ENCODE measurements at places on chromosomes 11 and 22.
A peak's percentile ranks its signal among the peaks of the same experiment; 100 is the strongest.

- DNase-seq = no peak
Observed at GRCh38 chr11:47477323-47477722, 28.4 kb upstream of the RAPSN start.

- DNase-seq = no peak
Observed at GRCh38 chr11:40187295-40187694, 1272.2 kb downstream of the LRRC4C start.

GRCh38 chr11:88552379-88553062, 215.0 kb upstream of the CTSC start:
- peak; percentile 12 for DNase-seq

GRCh38 chr11:109132539-109132938, 289.5 kb upstream of the C11orf87 start:
- DNase-seq = no peak

DNA sequence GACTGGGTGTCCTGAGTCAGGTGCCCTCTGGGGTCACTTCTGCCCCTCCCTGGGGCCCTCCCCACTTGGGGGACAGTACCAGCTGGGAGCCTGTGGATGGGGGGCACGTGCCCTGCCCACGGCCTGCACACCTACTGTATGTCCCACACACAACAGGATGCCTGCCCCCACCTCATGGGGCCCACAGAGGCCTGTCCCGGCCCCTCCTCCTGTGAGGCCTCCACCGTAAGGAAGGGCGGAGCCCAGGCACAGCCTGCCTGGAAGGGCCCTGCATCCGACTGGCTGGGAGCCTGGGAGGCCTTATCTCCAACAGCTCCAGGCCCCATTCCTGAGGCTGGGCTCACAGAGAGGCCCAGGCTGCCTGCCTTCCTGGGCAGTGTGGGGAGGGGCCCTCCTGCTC, 47.8 kb downstream of the BRSK2 start:
- DNase-seq = no peak

DNA sequence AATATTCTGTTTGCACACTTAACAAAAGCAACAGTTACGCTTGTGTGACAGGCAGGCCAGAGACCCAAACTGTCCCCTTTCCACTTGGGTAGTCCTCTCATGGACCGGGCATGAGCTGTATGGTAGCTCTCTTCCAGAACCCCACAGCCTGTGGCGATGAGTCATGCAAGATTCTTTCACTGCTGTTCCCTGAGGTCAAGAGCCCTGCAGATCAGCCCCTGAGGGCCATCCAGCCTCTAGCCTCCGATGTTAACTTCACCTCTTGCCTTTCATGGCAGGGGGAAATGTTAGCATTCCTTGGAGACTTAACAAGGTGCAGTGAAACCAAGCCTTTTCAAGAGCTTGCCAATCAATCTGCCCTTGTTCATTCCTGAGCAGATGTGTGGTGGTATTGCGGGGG, 63.2 kb upstream of the DEUP1 start:
- no peak for DNase-seq

- no peak for DNase-seq
Observed at GRCh38 chr11:111450480-111451320, 61.5 kb downstream of the BTG4 start.

DNA sequence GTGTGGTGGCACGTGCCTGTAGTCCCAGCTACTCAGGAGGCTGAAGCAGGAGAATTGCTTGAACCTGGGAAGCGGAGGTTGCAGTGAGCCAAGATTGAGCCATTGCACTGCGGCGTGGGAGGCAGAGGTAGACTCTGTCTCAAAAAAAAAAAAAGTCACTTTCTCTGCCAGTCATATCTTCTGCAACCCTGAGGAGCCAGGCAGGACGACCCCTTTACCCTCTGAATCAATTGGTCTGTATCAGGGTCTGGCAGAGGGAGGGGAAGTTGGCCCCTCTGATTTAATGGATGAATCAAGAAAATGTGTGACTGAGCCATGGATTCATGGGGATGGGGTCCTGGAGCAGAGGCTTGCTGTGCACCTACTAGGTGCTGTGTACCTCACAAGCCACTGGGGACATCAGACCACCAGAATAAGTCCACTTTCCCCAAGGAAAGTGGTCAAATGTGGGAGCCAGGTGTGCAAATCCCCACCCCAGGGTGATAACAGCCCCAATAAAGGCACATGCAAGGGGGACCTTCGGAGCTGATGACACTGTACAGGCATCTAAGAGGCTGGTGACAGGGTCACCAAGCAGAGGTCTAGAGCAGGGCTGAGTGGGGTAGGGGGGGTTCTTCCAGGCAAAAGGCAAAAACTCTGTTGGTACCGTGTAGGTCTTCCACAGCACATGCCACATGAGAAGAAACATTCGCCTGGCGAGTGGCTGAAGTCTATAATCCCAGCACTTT, 29.0 kb downstream of the TXN2 start:
- DNase-seq = no peak

DNA sequence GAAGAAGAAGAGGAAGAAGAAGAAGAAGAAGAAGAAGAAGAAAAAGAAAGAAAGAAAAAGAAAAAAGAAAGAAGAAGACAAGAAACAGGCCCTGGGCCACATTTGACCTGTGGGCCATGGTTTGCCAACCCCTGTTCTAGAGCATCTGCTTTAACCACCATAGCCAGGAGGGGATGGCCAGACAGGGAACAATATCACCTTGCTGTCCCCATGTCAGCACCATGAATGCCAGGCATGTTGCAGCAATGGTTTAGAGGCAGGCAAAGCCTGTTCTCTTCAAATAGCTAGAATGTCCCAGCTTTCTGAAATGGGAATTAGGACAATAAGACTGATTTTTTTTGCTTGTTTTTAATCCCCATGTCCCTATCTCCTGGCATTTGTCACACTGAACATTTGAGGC, 338.6 kb upstream of the PLET1 start:
- no peak for DNase-seq

- no peak for DNase-seq
Observed at GRCh38 chr22:39448205-39449054, 8.4 kb upstream of the MGAT3 start.

- DNase-seq = no peak
Observed at GRCh38 chr11:132623511-132623910, 908.8 kb downstream of the OPCML start.

DNA sequence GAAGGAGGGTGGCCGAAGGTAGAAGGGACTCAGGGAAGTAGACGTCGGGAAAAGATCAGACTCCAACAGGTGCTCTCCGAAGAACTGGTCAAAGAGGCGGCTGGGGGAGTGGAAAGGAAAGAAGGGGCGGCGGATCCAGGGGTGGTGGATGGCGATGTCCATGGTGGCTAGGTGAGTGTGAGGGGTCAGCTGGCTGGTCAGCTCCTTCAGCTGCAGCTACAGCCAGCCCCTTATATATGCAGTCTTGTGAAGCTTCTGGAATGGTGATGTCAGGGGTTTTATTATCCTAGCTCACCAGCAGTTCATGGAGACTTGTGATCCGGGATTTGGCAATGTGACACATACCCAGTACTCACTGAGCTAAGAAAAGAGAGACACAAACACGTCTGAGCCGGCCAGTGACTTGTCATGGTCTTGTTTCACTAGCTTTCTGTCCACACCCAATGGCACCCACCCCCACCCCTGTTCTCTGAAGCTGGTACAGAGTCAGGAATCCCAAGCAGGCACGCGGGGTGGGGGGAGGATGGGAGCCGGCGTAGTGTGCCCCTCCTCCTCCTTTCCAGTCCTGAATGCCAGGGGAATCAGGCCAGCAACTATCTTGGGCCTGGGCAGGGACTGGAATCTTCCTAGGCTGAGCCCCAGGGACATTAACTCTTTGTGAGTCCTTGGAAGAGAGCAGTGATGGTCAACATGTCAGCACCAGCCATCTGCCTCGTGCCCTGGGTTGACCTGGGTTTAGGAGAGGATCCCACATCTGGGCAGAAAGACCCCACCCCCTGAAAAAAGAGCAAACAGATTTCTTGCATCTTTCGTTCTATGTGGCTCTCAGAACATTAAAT, at the start of gene CRYAB:
CRYAB (minus strand) TSS at position 208 of the 839 bp plus-strand sequence; CDS start at position 162, 46 bp downstream.
- DNase-seq = no peak

DNA sequence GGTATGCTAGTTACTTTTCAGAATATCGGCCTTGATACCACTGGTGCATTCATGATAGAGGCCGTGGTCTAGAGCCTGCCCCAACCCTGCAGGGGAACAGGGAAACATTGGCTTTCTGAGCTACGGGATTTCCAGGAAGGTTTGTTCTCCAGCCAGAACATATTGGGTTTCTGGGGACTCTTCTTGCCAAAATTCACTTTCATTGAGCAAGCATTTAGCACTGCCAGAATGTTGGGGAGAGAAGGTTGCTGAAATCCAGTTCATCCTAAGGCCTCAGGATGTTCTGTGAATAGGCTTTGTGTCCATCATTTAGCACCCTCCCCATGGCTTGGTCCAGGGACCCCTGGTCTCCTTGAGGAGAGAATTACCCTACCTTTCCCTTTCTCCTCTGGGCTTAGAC, 36.7 kb downstream of the DRG1 start:
- no peak for DNase-seq

- no peak for DNase-seq
Observed at GRCh38 chr11:16873289-16873688, 134.8 kb downstream of the C11orf58 start.

- DNase-seq = no peak
Observed at GRCh38 chr11:32792111-32792947, 2.1 kb downstream of the CCDC73 start.

GRCh38 chr22:33986954-33987353, 66.7 kb upstream of the LARGE1 start:
- no peak for DNase-seq

DNA sequence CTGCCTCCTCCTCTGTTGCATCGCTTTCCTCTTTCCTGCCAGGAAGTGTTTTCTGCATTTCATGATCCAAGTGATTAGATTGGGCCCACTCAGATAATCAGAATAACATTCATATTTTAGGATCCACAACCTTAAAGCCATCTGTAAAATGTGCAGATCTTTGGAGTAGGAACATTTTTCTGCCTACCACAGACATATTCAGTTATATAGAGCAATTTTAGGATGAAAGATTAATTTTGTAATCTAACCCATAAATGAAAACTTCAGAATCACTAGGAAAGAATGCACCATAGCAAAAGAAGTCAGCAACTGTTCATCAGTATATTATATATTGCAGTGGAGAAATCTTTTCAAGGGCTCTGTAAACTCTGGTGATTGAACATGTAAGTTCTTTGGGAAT, 659.9 kb upstream of the LUZP2 start:
- DNase-seq = no peak

DNA sequence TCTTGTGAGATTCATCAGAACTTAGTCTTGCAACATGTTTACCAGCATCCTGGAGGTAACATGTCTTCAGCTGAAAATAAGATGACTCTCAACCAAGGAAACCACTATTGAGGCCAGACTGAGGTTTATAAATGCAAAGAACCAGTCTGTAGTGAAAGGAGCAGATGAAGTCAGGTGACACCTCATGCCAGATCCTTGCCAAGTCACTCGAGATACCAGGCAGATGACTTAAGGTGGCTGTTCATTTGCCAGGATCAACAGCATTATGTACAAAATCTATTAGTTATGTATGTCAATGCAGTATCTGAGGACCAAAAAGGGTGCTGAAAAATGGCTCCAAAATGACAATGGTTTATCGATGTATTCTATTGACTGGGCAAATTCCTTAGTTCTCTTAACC, 100.0 kb upstream of the SOX6 start:
- DNase-seq = no peak

DNA sequence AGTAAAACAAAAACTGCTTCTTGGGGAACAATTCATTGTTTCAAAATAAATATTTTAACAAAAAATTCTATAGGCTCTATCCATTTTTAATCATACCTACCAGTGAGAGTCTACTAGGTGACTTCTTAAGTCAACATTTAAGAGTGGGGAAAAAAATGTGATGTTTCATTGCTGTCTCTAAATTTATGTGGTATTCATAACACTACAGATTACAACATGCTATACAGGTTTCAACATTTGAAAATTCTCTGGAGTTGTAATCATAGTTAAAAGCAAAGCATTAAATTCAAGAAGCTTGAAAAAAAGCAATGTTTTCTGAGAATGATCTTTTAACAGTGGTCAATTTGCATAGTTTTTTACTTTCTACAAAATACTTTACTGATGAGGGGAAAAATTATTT, 18.3 kb downstream of the SBF2 start:
- no peak for DNase-seq

- DNase-seq = no peak
Observed at GRCh38 chr11:62269654-62270278, at the start of gene SCGB2A2. TSS of gene SCGB2A2 (plus strand) at chr11:62270158. CDS start at chr11:62270217, 59 bp downstream.

- no peak for DNase-seq
Observed at GRCh38 chr22:26610072-26610958, 7.5 kb downstream of the CRYBB1 start.

GRCh38 chr11:67277231-67277961, 11.1 kb downstream of the GRK2 start:
- DNase-seq = peak; percentile 80

DNA sequence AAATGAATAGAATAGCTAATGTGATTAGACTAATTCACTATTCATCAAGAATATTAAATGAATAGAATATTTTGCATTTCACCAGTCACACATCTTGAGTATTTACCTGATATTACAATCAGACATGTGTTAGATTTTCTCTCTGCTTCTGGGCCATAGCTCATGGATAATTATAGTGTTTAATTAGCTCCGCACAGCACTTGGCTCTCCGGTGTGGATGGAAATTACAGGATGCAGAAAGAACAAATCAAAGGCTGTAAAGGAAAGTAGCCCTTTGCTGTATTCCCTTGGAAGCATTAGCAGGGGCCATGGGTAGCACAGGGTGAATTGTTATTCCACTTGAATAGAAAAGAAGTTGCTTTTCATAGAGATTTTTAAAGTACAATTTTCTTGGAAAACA, 320.3 kb upstream of the SORL1-AS1 start:
- no peak for DNase-seq

DNA sequence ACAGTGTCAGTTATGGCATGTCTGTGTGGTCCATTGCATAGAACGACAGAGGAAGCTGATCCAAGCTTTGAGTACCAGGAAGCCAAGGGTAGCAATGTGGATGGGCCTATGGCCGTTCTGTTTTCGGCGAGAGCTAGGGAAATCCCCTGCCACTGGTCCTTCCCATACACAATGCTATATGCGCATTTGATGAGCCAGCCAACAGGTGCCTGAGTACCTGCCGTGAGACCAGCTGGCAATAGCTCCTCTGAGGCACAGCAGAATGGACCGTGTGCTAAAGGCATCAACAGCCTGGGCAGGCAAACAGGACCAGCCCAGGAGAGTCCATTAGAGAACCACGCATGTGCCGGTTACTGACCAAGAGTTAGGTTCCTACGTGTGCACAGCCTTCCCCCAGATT, 753.0 kb downstream of the NTM start:
- no peak for DNase-seq

DNA sequence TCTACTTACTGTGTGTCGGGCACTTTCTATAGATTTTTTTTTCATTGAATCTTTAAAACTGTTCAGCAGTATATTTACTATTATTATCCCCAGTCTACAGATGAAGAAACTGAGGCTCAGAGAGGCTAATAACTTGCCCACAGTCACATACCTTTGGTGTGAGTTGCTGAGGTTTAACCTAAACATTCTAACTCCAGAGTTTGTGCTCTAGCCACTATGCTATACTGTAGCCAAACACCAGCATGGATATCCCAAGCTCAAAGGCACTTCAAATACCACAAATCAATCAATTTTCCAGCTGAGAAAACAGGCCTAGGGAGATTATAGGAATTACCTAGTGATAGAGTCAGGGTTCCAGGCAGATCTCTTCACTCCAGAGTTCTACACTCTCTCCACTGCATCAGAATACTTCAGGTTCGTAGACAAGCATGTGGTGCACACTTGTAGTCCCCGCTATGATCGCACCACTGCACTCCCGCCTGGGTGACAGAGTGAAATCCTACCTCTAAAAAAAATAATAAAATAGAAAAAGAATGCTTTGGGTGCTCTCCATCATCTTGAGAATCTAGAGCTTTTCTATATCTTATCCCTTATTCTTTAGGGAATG, 20.4 kb upstream of the UPB1 start:
- DNase-seq = no peak

- no peak for DNase-seq
Observed at GRCh38 chr22:46162771-46163556, 12.6 kb downstream of the PPARA start.

Data from activated CD8-positive, alpha-beta memory T cell treated with anti-CD3 and anti-CD28 coated beads for 1 hour (primary cell).